D341Med (cell line): ENCODE measurements at places on chromosomes 2 and 18.

GRCh38 chr2:73072129-73072395, 550 bp upstream of the SFXN5 start:
- no peak for DNase-seq

DNA sequence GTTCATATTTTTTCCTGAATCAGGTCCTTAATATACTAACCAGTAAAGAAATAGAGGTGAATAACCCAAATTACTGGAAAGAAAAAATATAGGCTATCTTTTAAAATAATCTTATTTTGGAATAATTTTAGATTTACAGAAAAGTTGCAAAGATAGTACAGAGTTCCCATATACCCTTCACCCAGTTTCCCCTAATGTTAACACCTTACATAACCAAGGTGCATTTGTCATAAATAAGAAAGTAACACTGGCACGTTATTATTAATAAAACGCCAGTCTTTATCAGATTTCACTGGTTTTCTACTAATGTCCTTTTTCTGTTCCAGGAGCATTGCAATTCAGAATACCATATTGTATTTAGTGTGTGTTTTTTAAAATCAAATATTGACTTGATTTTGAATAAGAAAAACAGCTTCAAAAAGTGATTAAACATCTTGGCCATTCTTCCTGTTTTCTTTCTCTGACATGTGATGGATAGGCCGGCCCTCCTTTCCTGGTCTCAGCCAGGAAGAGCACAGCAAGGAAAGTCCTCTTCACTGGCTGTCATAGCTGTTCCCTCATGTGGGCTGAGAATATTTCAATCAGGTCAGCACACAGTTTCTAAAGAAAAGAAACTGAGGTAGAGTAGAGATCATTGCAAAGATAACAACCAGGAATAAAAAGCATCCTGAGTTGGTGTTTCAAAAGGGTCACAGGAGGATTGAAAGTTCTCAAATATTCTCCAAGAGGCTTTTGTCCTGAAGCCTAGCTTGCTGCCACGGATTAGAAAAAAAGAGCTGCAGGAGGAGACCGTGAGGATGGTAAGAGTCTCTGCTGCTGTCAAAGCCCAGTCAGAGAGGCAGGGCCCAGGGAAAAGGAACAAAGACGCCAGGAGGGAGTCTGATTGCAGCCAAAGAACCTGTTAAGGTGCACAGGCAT, 79.3 kb upstream of the ARL5A start:
- DNase-seq = no peak

DNA sequence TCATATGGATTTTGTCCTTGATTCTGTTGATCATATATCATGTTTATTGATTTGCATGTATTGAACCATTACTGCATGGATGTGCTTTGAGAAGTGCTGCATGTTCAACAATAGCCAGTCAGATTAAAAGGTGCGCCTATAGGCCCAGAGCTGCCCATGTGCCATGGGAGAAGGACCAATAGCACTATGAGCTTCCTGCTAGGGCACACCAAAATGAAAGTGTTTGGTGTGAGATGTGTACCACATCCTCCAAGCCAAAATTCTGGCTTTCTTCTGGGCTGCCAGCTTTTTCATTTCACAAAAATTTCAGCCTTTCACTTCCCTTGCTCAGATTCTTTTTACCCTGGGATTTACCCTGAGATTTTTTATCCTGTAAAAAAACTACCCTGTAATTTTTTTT, 34.8 kb upstream of the MMADHC start:
- no peak for DNase-seq

DNA sequence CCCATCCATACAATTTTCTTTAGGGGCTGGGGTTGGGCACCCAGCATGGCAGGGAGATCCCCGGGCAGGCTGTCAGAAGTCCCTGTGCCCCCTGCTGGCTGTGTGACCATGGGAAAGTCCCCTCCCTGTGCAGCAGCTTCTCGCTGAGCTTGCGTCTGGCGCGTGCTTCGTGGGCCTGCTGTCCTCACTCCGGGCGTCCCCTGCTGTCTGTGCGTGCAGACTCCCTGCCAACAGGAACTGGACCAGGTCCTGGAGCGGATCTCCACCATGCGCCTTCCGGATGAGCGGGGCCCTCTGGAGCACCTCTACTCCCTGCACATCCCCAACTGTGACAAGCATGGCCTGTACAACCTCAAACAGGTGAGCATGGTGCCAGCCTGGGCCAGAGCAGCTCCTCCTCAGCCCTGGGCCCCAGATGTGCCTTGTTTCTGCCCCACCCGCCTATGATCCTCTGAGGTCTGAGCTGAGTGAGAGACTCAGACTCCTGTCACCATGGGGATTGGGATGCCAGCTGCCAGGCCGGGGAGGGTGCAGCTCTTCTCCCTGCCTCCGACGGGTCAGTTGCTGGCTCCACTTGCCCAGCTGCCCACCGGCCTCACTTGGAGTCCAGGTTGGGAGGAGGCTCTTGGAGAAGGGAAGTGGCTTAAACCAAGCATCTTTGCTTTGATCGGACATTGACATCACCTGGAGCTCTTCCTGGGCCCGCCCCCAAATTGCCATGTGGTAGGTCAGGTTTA, 28.6 kb downstream of the IGFBP2 start:
- DNase-seq = peak; percentile 51

- DNase-seq = no peak
Observed at GRCh38 chr2:64601034-64601754, 52.5 kb downstream of the SERTAD2 start.

DNA sequence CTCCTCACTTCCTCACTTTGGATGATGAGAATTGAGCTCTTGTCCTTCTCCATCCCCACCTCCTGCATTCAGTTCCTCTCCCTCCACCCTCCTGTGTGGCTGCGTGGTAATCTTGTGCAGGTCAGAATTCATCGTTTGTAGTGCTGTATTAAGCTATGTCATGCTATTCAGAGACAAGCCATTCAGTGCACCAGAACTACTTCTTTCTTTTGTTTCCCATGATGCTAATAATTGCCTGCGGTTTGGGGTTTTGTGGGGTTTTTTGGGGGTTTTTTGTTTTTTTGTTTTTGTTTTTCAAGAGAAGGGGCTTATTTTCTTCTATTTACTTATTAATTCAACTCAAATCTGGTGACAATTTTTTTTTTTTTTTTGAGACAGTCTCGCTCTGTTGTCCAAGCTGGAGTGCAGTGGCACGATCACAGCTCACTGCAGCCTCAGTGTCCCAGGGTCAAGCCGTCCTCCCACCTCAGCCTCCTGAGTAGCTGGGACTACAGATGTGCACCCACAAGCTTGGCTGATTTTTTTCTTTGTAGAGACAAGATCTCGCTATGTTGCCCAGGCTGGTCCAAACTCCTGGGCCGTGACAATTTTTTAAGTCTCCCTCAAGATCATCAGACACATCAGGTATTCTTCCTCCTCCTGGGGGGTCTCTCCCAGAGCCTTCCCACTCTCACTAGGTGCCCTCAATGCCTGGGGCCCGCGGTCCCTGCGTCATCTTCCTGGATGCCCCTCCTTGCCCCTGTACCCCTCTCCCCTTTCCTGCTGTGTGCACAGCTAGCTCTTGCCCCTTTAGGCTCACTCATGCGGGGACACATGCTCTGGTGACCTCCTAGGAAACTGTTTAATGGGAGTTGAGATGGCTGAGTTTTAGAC, 37.8 kb downstream of the MAL start:
- DNase-seq = no peak

- peak; percentile 53 for DNase-seq
Observed at GRCh38 chr2:189751080-189751658, 11.4 kb downstream of the OSGEPL1 start.

- no peak for DNase-seq
Observed at GRCh38 chr2:127826047-127826446, 15.1 kb upstream of the WDR33 start.

DNA sequence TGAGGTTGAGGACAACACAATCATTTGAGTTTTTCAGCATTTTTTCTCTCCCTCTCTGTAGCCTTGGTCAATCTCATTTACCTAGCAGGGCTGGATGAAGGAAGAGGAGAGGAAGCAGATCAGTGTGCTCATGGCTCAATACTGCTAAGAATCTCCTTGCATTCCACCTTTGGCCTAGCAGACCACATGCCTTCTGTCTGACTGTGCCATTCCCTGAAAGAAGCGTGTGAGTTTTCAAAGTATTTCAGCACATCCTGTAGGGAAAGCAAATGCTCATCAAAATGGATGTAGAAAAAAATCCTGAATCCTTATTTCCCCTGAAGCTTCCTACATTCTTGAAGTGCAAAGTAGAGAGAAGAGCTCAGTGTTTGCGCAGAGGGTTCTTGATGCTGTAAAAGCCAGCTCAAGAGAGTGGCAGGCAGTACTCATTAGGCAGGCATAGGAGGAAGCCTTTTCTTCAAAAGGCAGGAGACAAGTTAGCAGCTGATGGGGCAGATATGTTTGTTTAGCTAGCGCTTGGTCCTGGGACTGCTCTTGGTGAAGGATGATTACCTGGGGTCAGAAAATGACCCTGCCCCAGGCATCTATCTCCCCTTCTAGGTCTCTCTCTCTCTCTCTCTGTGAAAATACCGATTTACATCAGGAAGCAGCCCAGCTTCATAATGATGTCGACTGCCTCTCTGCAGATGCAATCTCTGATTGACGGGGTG, 14.4 kb upstream of the PIK3C3 start:
- DNase-seq = no peak

DNA sequence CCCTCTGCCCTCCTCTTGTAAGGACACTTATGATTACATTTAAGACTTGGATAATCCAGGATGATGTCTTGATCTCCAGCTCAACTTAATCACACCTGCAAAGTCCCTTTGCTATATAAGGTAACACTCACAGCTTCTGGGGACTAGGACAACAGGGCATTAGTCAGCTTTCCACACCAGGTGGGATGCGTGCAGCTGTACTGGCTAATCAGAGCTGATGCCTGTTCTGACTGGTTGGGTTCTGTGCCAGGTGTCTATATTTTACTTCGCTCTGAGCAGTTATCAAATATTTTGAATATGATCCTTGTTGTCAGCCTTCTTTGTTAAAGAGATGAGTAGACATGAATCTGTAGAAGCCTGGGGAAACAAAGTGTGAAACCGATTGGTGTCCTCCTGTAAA, 115.5 kb upstream of the ATP8B1 start:
- DNase-seq = no peak

DNA sequence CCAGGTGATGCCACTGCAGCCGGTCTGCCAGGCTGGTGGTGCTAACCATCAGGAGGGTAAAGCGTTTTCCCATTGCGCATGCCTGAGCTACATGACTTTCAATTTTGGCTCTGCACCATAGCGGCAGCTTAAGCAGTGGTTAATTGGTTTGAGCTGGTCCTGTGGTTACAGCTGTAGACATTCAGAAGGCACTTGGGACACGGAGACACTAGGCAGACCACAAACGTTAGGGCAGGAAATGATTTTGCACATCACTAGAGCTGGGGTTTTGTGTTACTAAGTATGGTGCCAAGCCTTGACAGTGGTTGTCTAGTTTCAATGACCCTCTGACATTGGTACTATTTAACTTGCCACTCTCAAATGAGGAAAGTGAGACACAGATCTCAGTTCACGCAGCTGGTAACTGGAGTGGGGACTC, 28.9 kb upstream of the CNOT11 start:
- DNase-seq = no peak

DNA sequence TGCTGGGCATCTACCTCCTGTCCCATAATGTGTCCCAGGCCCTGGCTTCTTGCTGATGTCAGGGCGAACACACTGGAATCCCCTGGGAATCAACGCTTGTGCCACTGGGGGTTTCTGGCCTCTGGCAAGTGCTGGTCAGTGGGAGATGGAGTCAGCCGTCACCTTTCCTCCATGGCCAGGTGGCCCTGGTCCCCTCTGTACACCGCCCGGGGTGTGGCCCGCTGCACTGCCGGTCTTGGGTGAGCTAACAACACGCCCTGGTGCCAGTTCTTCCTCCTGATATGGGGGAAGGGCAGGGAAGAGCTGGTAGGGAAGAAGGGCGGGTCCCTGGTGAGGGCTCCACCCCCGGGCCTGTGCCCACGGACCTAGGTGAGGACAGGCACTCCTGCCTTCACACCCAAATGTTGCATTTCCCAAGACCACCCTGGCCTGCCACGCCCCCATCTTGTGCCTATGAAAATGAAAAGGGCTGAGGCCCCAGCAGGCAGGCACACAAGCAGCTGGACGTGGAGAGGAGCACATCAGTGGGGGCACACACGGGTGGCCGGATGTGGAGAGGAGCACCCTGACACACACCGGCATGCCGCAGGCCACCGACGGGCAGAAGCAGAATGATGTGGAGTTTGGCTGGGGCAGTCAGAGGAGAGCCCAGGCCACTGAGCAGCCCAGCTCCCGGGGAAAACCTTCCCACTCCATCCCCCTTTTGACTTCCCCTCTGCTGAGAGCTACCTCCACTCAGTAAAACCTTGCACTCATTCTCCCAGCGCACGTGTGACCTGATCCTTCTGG, 140.5 kb downstream of the ASB1 start:
- no peak for DNase-seq

DNA sequence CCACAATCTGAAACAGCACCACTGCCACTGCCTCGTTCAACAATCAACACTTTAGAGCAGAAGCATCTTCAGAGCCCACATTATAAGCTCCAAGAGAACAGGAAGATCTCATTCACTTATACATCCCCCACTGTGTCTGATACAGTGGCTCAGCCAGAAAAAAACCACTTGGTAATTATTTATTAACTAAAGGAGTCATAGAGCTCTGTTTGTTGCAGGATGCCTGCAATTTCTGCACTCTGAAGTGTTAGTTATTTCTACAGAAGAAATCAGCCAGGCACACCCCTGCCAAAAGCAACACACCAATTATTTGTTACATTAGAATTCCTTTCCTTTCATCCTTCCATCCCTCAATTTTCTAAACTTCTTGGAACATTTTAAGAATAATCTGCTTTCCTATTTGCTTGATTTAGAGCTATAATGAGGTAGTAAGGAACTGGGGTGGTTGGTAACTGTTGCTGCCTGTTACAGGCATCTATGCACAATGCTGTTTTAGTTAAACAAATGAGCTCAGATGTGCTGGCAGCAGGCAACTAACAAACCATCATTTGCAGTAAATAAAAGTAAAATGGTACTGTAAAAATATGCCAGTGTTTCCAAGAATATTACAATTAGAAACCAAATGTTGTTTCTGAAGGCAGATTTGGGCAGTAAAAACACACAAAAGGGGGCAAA, 59.9 kb downstream of the DYM start:
- no peak for DNase-seq

DNA sequence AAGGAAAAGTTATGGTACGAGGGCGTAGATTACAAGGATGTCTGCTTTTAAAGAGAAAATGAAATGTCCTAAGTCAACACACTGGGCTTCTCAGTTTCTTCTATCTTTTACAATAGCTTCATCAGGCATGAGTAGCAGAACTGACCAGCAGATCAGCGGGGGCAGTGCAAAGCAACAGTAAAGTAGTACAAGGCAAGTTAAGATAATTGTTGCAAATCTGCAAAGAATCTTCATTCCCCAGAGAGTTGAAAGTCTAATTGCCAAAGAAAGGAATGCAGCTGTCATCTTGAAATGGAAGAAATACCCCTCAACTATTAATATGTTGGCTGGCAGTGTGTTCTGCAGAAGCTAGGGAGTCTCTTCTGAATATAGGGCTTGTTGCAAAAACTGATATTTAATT, 60.2 kb upstream of the SLC39A10 start:
- DNase-seq = no peak

- DNase-seq = no peak
Observed at GRCh38 chr2:231720987-231721966, 13.0 kb downstream of the PTMA start.

- no peak for DNase-seq
Observed at GRCh38 chr2:69624611-69625010, 18.9 kb downstream of the AAK1 start.
